ENCODE measurements at places on chromosomes 12 and 14.

- DNase-seq: peak; percentile 73
Observed at GRCh38 chr12:10364815-10365622, 24.8 kb downstream of the KLRK1 start.

DNA sequence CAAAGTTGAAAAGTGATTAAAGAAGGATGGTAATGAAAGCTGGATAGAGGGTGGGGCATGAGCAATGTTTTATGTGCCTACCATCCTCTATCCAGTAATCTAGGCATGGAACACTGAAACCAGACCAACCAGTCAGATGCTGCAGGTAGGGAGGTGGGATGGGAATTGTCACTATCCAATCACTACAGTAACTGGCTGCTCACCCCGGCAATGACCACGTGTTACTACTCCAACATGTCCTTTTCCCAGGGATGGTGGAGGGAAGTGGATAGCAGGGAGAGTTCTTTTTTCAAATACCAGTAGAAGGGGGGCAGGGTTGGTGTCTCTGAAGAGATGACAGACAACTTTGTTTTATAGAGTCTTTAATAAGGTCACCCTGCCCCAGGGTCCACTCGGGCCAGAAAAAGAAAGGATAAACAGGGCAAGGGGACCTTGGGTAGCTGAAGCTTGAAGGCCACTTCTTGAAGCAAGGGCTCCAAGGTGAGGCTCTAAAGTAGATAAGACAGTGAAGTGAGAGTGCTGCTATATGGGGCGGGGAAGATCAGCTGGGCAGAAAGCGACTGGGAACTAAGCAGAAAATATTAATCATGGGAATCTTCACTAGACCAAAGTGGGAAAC is 14.7 kb upstream of the CDH24 start:
- DNase-seq: no peak

- peak; percentile 28 for DNase-seq
Observed at GRCh38 chr14:65281991-65282895, 130.3 kb upstream of the FUT8 start.

DNA sequence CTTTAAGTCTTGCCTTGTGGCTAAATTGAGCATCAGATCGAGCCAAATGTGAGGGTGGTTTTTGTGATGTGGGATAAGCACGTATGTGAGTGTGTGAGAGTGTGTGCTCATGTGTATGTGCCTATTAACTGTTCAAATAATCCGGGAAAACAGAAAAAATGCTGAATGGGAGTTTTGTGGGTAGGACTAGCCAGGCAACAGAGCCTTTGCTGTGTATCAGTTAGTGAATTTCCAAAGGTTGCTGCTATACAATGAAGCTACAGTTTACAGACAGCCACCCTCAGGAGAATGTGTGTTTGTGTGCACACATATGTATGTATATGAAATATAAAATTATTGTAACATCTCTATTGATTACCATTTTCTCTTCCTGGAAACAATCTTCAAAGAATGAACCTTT is 154.0 kb downstream of the SOX5 start:
- no peak for DNase-seq

GRCh38 chr12:91216871-91217270 is 34.3 kb upstream of the DCN start:
- DNase-seq: no peak

DNA sequence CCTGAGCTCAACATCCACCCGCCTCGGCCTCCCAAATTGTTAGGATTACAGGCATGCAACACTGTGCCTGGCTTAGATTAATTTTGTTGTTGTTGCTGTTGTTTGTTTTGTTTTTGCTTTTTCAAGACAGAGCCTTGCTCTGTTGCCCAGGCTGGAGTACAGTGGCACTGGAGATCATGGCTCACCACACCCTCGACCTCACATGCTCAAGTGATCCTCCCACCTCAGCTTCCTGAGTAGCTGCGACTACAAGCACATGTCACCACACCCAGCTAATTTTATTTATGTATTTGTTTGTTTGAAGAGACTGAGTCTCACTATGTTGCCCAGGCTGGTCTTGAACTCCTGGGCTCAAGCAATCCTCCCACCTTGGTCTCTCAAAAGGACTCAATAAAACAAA is 26.7 kb downstream of the CRY1 start:
- no peak for DNase-seq

GRCh38 chr14:65346474-65346873 is 66.1 kb upstream of the FUT8 start:
- DNase-seq: no peak

DNA sequence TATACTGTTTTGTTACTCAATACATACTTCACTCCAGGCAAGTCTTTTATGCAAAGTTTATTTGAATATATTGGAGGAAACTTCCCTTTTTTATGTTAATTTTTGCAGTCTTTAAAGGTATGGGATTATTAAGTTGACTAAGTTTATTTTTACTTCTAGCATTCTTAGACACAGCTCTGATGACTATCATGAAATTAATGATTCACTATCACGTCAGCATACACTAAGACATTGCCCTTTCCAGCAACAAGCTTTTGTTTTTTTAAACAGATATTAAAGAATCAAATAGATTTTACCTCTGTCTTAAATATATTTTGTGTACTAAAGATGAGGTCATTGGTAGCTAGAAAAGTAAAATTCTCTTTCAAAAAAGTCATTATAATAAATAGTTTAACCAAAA is 52.1 kb downstream of the DERA start:
- DNase-seq: no peak

Measured in CD4-positive, alpha-beta T cell treated with Interleukin-4 for 1 hour (primary cell).